ENCODE measurements at places on chromosomes 13 and 19. TPM values are rescaled to one million over a fixed set of nuclear protein-coding genes. Genes with fewer than 3 reads are reported as not detected.

The FUT1 gene
- 4.8 TPM for polyA plus RNA-seq

The PLPPR3 gene
- polyA plus RNA-seq: not detected

The ZGLP1 gene
- 5.3 TPM for polyA plus RNA-seq

The ZNF626 gene
- polyA plus RNA-seq: 6.0 TPM

The KLK14 gene
- 0.07 TPM for polyA plus RNA-seq

The F2RL3 gene
- polyA plus RNA-seq: 5.0 TPM

The KLK15 gene
- polyA plus RNA-seq: not detected

The CEACAM3 gene
- 1.5 TPM for polyA plus RNA-seq

The KLF1 gene
- 0.04 TPM for polyA plus RNA-seq

The PEAK3 gene
- polyA plus RNA-seq: 0.48 TPM

The PKN1 gene
- 99.0 TPM for polyA plus RNA-seq

The CEACAM20 gene
- polyA plus RNA-seq: not detected
